ENCODE measurements at places on chromosomes 12 and 14. TPM values are rescaled to one million over a fixed set of nuclear protein-coding genes. Genes with fewer than 3 reads are reported as not detected.

ALX1 gene
- total RNA-seq: 1.9 TPM

DPPA3 gene
- total RNA-seq: not detected

CCDC175 gene
- total RNA-seq: not detected

LRRC43 gene
- 1.0 TPM for total RNA-seq

SLC38A4 gene
- 11.4 TPM for total RNA-seq

RFX4 gene
- total RNA-seq: not detected

ESR2 gene
- 0.16 TPM for total RNA-seq

FBXO33 gene
- total RNA-seq: 9.8 TPM

TMEM30B gene
- total RNA-seq: 1.2 TPM

C1RL gene
- 22.3 TPM for total RNA-seq

DNA sequence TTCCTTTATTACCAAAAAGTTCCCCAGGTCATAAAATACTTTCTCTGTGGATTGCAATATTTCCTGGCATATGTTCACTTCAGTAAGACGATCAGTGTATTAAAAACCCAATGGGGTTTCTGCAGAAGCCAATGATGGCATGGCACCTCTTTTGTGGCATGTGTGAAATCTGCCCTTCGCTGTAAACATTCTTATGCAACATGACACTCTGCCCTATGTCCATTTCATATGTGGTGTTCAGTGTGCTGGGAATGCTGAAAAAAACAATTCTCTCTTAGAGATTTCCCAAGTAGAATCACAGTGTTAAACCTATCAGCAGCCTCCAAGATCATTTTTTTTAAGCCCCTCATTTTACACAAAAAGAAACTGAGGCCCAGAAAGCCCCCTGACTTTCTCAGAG, 2.3 kb upstream of the MYBPC1 start:
- H3K4me1 ChIP-seq: no peaks in the 10 kb centered on the region
- H3K4me3 ChIP-seq: no peak overlapping the region
- H3K27me3 ChIP-seq: peaks cover 13% of the 10 kb centered on the region
- no peak for DNase-seq
- no peak overlapping the region for H3K27ac ChIP-seq
- H3K36me3 ChIP-seq: no peaks in the 10 kb centered on the region

- DNase-seq: no peak
- H3K4me3 ChIP-seq: no peak overlapping the region
- H3K4me1 ChIP-seq: no peaks in the 10 kb centered on the region
- H3K27ac ChIP-seq: no peak overlapping the region
- peaks cover 3% of the 10 kb centered on the region for H3K36me3 ChIP-seq
- H3K27me3 ChIP-seq: peaks cover 58% of the 10 kb centered on the region
Observed at GRCh38 chr14:75589931-75590330, 11.5 kb downstream of the FLVCR2 start.

DNA sequence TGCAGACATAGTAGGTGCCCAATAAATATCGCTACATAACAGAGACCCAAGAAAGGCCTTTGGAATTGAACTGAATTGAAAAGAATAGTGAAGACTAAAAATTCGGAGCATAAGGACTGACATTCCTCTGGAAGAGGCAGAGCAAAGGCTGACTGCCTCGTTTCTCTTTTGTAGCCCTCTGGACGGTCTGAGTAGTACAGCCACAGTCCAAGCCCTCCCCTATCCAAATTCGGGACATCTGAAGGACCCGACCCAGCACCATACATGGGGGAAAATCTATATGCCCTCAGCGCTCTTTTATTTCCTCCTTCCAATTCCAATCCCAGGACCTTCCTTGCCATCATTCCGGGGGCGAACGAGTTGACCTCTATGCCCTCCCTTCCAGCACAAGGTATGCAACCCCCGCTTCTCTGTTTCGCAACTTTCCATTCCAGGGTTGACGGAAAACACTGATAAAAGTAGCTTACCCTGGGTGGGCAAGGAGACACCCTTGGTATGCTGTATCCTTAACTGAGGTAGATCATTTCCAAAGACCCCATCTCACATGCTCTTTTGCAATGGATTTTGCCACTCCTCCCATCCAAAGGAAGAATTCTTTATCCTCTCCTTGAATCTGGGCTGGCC, 127.4 kb upstream of the MAP1LC3B2 start:
- H3K4me3 ChIP-seq: no peak overlapping the region
- H3K27me3 ChIP-seq: no peaks in the 10 kb centered on the region
- peaks cover 3% of the 10 kb centered on the region for H3K36me3 ChIP-seq
- H3K27ac ChIP-seq: peak overlapping the region; percentile 96
- peaks cover 67% of the 10 kb centered on the region for H3K4me1 ChIP-seq
- DNase-seq: no peak

GRCh38 chr12:16291032-16291431, 13.5 kb upstream of the SLC15A5 start:
- no peak overlapping the region for H3K27ac ChIP-seq
- no peaks in the 10 kb centered on the region for H3K36me3 ChIP-seq
- peaks cover 3% of the 10 kb centered on the region for H3K27me3 ChIP-seq
- no peak overlapping the region for H3K4me3 ChIP-seq
- no peaks in the 10 kb centered on the region for H3K4me1 ChIP-seq

- peak overlapping the region; percentile 97 for H3K27ac ChIP-seq
- H3K4me3 ChIP-seq: peak overlapping the region; percentile 12
- H3K27me3 ChIP-seq: no peaks in the 10 kb centered on the region
- H3K36me3 ChIP-seq: peaks cover 4% of the 10 kb centered on the region
Observed at GRCh38 chr14:52072266-52072780, 3.5 kb upstream of the NID2 start.

GRCh38 chr12:104643093-104643818, 186.5 kb downstream of the CHST11 start:
- no peaks in the 10 kb centered on the region for H3K27me3 ChIP-seq
- H3K4me1 ChIP-seq: no peaks in the 10 kb centered on the region
- H3K27ac ChIP-seq: no peak overlapping the region
- H3K4me3 ChIP-seq: no peak overlapping the region

GRCh38 chr12:1828856-1829255, 8.5 kb downstream of the LRTM2 start:
- peaks cover 5% of the 10 kb centered on the region for H3K4me1 ChIP-seq
- H3K36me3 ChIP-seq: no peaks in the 10 kb centered on the region
- no peak overlapping the region for H3K27ac ChIP-seq
- H3K27me3 ChIP-seq: peaks cover 32% of the 10 kb centered on the region
- no peak for DNase-seq
- no peak overlapping the region for H3K4me3 ChIP-seq

GRCh38 chr12:112164011-112164660, 38.8 kb downstream of the TRAFD1 start:
- H3K27me3 ChIP-seq: no peaks in the 10 kb centered on the region
- no peak for DNase-seq
- H3K36me3 ChIP-seq: peaks cover 30% of the 10 kb centered on the region
- H3K4me3 ChIP-seq: no peak overlapping the region
- H3K27ac ChIP-seq: no peak overlapping the region
- no peaks in the 10 kb centered on the region for H3K4me1 ChIP-seq

DNA sequence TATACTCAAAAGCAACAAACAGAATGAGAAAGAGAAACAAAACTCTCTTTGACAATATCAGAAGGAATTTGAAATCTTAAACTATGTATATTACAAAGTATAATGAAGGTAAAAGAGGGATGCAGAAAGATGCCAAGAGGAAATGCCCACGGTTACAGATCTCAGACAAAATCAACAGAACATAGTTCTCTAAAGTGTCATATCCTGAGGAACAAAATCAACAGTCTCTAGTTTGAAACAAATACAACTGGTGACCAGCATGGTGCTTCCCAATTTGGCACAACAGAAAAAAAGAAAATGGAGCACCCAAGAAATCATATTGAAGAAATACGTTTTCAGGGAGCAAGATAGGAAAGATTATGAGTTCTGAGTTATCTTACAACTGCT, 116.5 kb downstream of the METTL25 start:
- no peaks in the 10 kb centered on the region for H3K27me3 ChIP-seq
- H3K4me3 ChIP-seq: no peak overlapping the region
- H3K36me3 ChIP-seq: peaks cover 10% of the 10 kb centered on the region
- no peak for DNase-seq

GRCh38 chr12:117402363-117402762, 40.9 kb upstream of the NOS1 start:
- H3K4me1 ChIP-seq: no peaks in the 10 kb centered on the region
- H3K36me3 ChIP-seq: no peaks in the 10 kb centered on the region
- DNase-seq: no peak

- H3K4me1 ChIP-seq: peaks cover 3% of the 10 kb centered on the region
- no peak for DNase-seq
- H3K4me3 ChIP-seq: no peak overlapping the region
- no peaks in the 10 kb centered on the region for H3K36me3 ChIP-seq
- no peaks in the 10 kb centered on the region for H3K27me3 ChIP-seq
Observed at GRCh38 chr12:51666696-51667095, 75.7 kb downstream of the SCN8A start.

DNA sequence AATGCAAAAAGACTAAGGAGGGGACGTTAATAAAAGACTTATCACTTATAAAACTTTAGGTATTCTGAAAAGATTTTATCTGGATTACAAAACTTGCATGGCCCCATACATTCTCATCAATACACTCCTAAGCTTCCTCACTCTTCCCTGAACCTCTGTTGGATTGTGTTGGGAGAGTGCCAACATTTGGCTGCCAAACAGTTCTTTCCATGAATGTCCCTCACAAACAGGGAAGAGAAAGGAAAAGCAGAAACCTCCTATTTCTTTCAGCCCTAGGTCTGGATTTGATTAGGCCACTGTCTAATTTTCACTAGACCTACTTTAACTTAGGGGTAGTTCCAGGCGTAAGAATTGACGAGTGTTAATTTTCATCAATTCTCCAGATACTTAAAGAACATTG, 11.7 kb downstream of the PTHLH start:
- H3K27ac ChIP-seq: no peak overlapping the region
- H3K4me3 ChIP-seq: no peak overlapping the region
- DNase-seq: no peak
- no peaks in the 10 kb centered on the region for H3K36me3 ChIP-seq
- H3K4me1 ChIP-seq: peaks cover 5% of the 10 kb centered on the region
- H3K27me3 ChIP-seq: no peaks in the 10 kb centered on the region

DNA sequence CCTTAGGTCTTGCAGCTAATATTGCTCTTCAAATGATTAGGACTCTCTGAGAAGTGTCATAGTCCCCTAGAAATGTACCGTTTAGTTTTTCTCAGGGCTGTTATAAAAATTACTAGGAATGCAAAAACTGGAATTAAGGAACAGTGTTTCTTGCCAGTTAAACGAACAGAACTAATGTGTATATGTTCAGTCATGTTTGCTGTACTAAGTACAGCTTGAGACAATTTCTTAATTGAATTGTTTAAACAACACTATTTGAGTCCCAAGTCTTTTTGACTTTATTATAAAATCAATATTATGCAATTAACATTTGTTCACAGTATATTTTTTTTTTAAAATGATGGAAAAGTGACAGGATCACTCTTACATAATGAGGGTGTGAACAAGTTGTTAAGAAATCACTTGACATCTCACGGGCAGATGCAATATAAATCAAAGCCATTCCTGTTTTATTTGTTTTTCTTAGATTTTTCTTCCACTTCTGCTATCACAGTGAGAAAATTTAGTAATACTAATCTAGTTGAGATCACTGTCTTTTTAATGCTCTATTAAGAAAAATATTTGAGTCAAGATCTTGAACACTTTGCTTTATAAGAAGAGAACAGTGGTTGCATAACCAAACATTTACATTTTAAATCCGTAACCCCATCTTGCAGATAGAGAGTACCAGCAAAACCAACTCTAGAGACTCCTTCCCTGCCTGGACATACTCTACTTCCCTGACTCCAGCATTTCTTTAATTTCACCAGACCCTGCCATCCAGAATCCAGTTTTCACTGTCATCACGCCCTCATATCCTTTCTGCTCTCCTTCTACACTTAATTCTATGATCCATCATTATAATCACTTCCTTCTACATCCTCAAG, 140.7 kb upstream of the KITLG start:
- DNase-seq: no peak
- H3K27me3 ChIP-seq: no peaks in the 10 kb centered on the region
- H3K4me1 ChIP-seq: peaks cover 8% of the 10 kb centered on the region
- H3K27ac ChIP-seq: no peak overlapping the region
- H3K4me3 ChIP-seq: no peak overlapping the region

DNA sequence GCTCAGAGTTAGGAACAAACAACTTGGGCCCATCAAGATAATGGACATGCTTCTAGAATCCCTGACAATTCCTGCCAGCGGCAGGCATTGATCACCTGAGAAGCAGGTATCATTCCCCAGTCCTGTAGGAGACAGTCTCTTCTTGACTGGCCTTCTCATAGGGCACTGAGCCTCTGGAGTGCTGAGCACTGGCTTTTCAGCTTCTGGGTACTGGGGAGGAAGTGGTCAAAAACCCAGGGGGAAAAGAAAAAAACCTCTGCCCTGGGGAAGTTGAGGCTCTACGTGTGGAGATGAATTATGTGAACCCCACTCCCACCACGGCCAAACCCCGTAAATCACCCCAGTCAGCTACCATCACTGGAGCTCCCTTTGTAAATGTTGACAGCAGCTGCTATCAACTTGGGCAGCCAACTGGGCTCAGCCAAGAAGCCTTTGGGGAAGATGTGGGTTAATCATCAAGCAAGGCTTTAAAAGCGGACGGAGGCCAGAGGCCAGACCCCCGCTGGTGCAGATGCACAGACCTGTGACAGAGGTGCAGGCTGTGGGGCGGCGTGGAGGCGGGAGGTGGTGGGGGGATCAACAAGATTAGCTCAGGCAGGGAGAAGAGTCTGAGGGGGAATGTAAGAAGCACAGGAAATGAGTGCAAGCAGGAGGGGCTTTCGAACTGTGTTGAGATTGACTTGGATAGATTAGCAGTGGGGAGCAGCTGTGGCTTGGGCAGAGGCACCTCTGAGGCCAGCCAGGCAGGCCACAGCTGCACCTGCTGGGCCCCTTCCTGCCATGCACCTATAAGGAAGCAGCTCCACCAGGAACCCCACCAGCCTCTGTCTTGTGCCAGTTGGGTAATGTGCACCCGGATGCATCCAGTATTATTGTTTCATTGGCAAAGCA, 105.4 kb upstream of the HIF1A start:
- H3K4me1 ChIP-seq: peaks cover 62% of the 10 kb centered on the region
- H3K27me3 ChIP-seq: no peaks in the 10 kb centered on the region
- no peak for DNase-seq
- no peak overlapping the region for H3K4me3 ChIP-seq

DNA sequence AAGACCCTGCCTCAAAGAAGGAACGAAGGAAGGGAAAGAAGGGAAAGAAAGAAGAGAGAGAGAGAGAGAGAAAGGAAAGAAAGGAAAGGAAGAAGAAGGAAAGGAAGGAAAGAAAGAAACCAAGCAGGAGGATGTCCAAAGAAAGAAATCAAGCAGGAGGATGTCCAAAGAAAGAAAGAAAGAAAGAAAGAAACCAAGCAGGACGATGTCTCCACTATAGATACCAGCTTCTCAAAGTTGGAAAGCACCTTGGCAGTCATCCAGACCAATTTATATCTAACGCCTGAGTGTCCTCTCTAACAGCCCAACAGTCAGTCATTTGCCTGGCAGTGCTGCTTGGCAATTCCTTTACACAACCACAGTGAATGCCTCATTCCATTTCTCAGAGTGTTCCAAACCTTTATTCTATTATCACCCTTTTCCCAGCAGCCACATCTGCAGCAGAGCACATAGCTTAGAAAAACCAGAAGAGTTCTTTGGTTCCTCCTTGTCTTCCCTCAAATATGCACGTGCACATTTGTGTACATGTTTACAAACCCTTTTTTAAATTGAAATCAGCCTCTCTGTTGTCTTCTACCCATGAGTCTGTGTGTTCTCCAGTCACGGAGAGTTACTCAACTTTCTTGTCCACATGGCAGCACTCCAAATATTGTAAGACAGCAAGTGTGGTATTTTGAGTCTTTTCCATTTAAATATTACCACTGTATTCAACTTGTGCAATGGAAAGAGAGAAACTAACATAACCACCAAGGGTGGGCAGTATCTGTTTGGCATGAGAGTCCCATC, 138.4 kb downstream of the STXBP6 start:
- DNase-seq: no peak
- peaks cover 2% of the 10 kb centered on the region for H3K36me3 ChIP-seq
- H3K27me3 ChIP-seq: peaks cover 11% of the 10 kb centered on the region
- H3K4me1 ChIP-seq: peaks cover 21% of the 10 kb centered on the region
- H3K4me3 ChIP-seq: no peak overlapping the region
